ENCODE measurements at places on chromosomes 5 and 9.

- DNase-seq, result no peak
These were observed 33.9 kb upstream of the SH3PXD2B start for GRCh38 chr5:172488221-172488620.

GRCh38 chr5:140145818-140146522, 20.2 kb downstream of the IGIP start:
- peak; percentile 80 for DNase-seq

- peak; percentile 86 for DNase-seq
These were observed 13.3 kb downstream of the RPS14 start for GRCh38 chr5:150436141-150436680.

- DNase-seq, result no peak
These were observed 75.7 kb upstream of the SMIM23 start for GRCh38 chr5:171709930-171710329.

DNA sequence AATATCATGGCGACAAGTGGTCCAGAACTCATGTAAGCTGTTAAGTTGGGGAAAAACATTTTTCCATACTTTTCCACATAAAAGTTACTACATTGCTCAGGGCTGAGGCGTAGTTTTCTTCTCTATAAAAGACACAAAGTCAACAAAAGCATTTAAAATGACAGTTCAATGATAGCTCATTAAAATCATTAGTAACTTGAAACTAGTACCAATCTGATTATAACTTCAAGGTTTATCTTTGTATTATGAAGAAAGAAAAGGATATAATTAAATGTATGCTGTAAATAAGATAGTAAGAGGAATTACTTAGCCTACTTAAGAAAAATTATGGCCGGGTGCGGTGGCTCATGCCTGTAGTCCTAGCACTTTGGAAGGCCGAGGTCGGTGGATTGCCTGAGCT, 9.9 kb downstream of the NME5 start:
- DNase-seq, result no peak

DNA sequence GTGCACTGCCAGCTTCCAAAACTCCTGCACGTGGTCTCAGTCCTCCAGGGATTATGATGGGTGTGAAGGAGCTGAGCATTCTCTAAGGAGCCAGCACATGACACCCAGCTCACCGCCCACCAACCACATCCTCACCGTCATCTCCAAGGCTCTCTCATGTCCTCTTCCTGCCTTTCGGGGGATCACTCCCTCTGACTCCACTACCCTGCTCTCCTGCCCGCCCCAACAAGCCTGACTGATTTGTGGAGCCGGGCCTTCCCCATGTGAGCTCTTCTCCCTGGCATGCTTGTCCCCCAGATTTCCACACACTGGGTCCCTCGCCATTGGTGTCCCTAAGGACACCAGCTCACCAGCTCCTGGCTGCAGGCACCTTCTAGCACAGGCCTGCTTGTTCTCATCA, 1.9 kb downstream of the ABO start:
- no peak for DNase-seq

DNA sequence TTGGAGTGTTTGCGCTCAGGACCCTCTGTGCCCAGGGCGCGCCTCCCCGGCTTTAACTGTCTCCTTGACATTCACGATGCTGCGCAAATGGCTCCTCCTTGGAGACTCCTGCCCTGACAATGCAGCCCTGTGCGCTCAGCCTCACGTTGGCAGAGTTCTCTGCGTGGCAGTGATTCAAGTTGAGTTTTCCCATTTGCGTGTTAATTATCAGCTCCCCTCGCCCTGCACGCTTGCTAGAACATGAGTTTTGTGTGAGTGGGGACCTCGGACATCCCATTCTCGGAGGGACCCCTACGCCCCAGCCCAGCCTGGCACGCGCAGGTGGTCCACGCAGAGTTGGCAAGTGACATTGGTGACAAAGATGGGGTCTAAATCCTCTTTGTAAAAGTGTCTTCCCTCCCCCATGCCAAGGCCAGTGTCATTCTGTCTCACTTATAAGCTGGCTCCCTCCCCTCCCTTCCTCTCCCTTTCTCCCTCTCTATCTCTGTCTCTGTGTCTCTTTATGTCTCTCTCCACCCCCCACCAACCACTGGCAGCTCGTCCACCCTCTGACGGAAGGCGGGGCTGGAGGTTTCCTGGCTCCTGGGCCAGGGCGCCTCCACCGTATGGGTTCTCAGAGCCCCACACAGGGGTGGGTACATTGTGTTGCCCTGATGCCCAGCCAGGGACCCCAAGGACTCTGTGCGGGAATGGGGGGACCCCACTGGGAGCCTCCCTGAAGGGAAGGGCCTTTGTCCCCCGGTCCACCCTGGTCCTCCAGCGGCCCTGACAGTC, 169.3 kb downstream of the OLFM1 start:
- no peak for DNase-seq

- DNase-seq, result no peak
These were observed 114.6 kb downstream of the C5orf15 start for GRCh38 chr5:133853646-133854365.

- no peak for DNase-seq
These were observed 11.0 kb downstream of the COL5A1 start for GRCh38 chr9:134652291-134653225.

DNA sequence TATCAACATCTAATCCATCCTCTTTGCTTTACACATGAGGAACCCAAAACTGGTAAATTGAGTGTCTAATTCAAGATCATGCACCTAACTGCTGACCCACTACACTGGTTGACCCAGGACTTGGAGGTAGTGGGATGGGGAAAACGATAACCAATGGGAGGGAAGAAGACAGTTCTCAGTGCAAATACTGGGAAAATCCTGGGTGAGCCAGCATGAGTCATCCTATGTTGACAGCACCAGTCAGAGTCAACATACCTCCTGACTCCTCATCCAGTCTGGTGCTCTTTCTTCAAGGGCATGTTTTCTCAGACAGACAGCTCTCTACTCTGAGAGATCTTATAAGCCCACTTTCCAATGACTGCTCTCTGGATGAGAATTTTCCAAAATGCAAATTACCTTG, 232.8 kb upstream of the PTGER4 start:
- DNase-seq, result peak; percentile 89

GRCh38 chr5:6780802-6781391, 67.7 kb downstream of the TENT4A start:
- DNase-seq, result peak; percentile 20

- DNase-seq, result peak; percentile 4
These were observed 84.8 kb downstream of the EQTN start for GRCh38 chr9:27212191-27212590.

DNA sequence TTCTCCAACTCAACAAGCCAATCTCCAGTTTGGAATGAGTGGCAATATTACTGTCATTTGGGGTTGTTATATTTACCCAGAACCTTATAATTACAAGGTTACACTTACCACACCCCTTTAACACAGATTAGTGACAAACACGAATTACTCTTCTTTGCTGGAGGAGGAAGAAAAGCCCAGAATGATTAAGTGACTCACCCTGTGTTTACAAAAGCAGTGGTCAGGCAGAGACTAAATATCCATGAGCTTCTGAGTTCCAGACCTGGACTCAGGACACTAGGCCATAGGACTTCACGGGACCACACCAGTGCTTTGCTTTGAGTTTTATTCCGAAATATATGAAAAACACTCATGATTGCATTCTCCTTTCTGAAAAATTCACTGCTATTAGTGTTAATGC, 370.8 kb downstream of the TLE1 start:
- peak; percentile 75 for DNase-seq

- DNase-seq, result no peak
These were observed 141.8 kb downstream of the MUSK start for GRCh38 chr9:110810262-110810976.

- no peak for DNase-seq
These were observed 135.7 kb upstream of the GDNF start for GRCh38 chr5:37975531-37975930.

GRCh38 chr9:6852243-6852963, 94.6 kb downstream of the KDM4C start:
- peak; percentile 77 for DNase-seq

Data from kidney tubule cell (primary cell).